Smooth muscle cell of bladder (primary cell): ENCODE measurements at places on chromosomes 1 and 21. TPM values are rescaled to one million over a fixed set of nuclear protein-coding genes. Genes with fewer than 3 reads are reported as not detected.

Gene CAMSAP2
- total RNA-seq: 19.5 and 19.9 TPM in 2 replicates

Gene TBCE
- total RNA-seq: 19.5 and 21.5 TPM in 2 replicates

Gene SPRR2E
- not detected in 2 replicates for total RNA-seq

Gene LCK
- not detected in 2 replicates for total RNA-seq

Gene S100A7
- not detected in 2 replicates for total RNA-seq

Gene SLC44A3
- total RNA-seq: 1.4 and 1.8 TPM in 2 replicates

Gene FHAD1
- 0.83 and 1.1 TPM in 2 replicates for total RNA-seq

Gene FAM163A
- total RNA-seq: under 0.01 TPM in 2 replicates

Gene CA14
- total RNA-seq: not detected in 2 replicates

Gene KCNJ9
- total RNA-seq: under 0.01 TPM in 2 replicates

Gene ACTN2
- total RNA-seq: 0.09 and 0.14 TPM in 2 replicates

Gene POLR3C
- 28.3 and 29.0 TPM in 2 replicates for total RNA-seq

Gene KRTAP19-3
- total RNA-seq: not detected in 2 replicates

Gene CFHR1
- 1.8 TPM in 1 of 2 replicates, not detected in the other for total RNA-seq

Gene OR14A16
- total RNA-seq: not detected in 2 replicates

Gene TSPAN2
- 3.5 and 34.8 TPM in 2 replicates for total RNA-seq

Gene SPRR5
- not detected in 2 replicates for total RNA-seq

Gene COL6A2
- 1,324 and 1,435 TPM in 2 replicates for total RNA-seq

Gene VANGL2
- total RNA-seq: not detected in 2 replicates

Gene ROR1
- total RNA-seq: 10.8 and 12.8 TPM in 2 replicates

Gene MAP3K6
- 8.7 and 13.0 TPM in 2 replicates for total RNA-seq

Gene DYNLT5
- total RNA-seq: 0.71 and 0.74 TPM in 2 replicates

Gene PSEN2
- total RNA-seq: 19.2 and 20.1 TPM in 2 replicates

Gene MAP10
- 1.3 and 1.5 TPM in 2 replicates for total RNA-seq

Gene SLC41A1
- total RNA-seq: 12.2 and 14.2 TPM in 2 replicates

Gene KIF2C
- 2.9 and 3.4 TPM in 2 replicates for total RNA-seq

Gene SERPINC1
- not detected in 2 replicates for total RNA-seq

Gene CD46
- 133 and 206 TPM in 2 replicates for total RNA-seq

Gene TMPRSS2
- not detected in 2 replicates for total RNA-seq

Gene HTR6
- total RNA-seq: not detected in 2 replicates

Gene TMCO2
- total RNA-seq: not detected in 2 replicates

Gene IL23R
- under 0.01 TPM in 1 of 2 replicates, not detected in the other for total RNA-seq

Gene SYCP1
- not detected in 2 replicates for total RNA-seq

Gene DISP1
- 3.1 and 3.8 TPM in 2 replicates for total RNA-seq

Gene DNALI1
- 1.7 and 4.0 TPM in 2 replicates for total RNA-seq

Gene S100A1
- total RNA-seq: not detected in 2 replicates

Gene MPZ
- 0.55 and 0.71 TPM in 2 replicates for total RNA-seq

Gene ADGRL2
- 33.3 and 64.0 TPM in 2 replicates for total RNA-seq

Gene KCNH1
- 0.14 and 0.18 TPM in 2 replicates for total RNA-seq

Gene HSD11B1
- 137 and 168 TPM in 2 replicates for total RNA-seq

Gene ZMYND12
- total RNA-seq: 0.28 and 1.2 TPM in 2 replicates

Gene ASPM
- 6.1 and 7.6 TPM in 2 replicates for total RNA-seq

Gene RNPEP
- total RNA-seq: 57.5 and 63.7 TPM in 2 replicates

Gene MCOLN2
- total RNA-seq: 0.85 and 3.1 TPM in 2 replicates

Gene TOE1
- 7.0 and 7.5 TPM in 2 replicates for total RNA-seq

Gene DHRS3
- total RNA-seq: 310 and 918 TPM in 2 replicates

Gene DAB1
- under 0.01 and 0.46 TPM in 2 replicates for total RNA-seq

Gene CD5L
- not detected in 2 replicates for total RNA-seq

Gene NES
- 6.1 and 6.7 TPM in 2 replicates for total RNA-seq

Gene ADORA3
- not detected in 2 replicates for total RNA-seq

Gene CELA2A
- total RNA-seq: 0.14 and 0.37 TPM in 2 replicates

Gene LAMC1
- total RNA-seq: 613 and 643 TPM in 2 replicates

Gene COL11A1
- total RNA-seq: 17.2 and 24.0 TPM in 2 replicates
